ENCODE measurements at places on chromosomes 11 and 22. TPM values are rescaled to one million over a fixed set of nuclear protein-coding genes. Genes with fewer than 3 reads are reported as not detected.

UBASH3B gene
- total RNA-seq: 36.5 TPM

ISX gene
- total RNA-seq: not detected

SMIM35 gene
- not detected for total RNA-seq

DDTL gene
- total RNA-seq: 1.9 TPM

BDNF gene
- 8.8 TPM for total RNA-seq

OR8G5 gene
- total RNA-seq: not detected

FOLH1 gene
- not detected for total RNA-seq

OR1S2 gene
- total RNA-seq: not detected

RAG2 gene
- not detected for total RNA-seq

CARNS1 gene
- total RNA-seq: 0.08 TPM

CARD18 gene
- not detected for total RNA-seq

All from A549 treated with Mapracorat at 1 μM for 4 hours (cell line).